ENCODE measurements at places on chromosomes 5 and 9. TPM values are rescaled to one million over a fixed set of nuclear protein-coding genes. Genes with fewer than 3 reads are reported as not detected.

The SDHA gene
- total RNA-seq: 79.9 TPM

The SLCO4C1 gene
- not detected for total RNA-seq

The ENTREP1 gene
- total RNA-seq: 0.08 TPM

The PCDHGA10 gene
- total RNA-seq: 1.9 TPM

The INSL6 gene
- not detected for total RNA-seq

The GADD45G gene
- 1.3 TPM for total RNA-seq

The FST gene
- 13.6 TPM for total RNA-seq

The TMEM252 gene
- total RNA-seq: not detected

The KLF9 gene
- total RNA-seq: 15.9 TPM

The CYSRT1 gene
- total RNA-seq: 0.14 TPM

The STPG3 gene
- not detected for total RNA-seq

Data from H4 (cell line).